ENCODE measurements at places on chromosomes 5 and 9.

- DNase-seq: no peak
Observed at GRCh38 chr9:135692410-135692809, 6.9 kb downstream of the SOHLH1 start.

DNA sequence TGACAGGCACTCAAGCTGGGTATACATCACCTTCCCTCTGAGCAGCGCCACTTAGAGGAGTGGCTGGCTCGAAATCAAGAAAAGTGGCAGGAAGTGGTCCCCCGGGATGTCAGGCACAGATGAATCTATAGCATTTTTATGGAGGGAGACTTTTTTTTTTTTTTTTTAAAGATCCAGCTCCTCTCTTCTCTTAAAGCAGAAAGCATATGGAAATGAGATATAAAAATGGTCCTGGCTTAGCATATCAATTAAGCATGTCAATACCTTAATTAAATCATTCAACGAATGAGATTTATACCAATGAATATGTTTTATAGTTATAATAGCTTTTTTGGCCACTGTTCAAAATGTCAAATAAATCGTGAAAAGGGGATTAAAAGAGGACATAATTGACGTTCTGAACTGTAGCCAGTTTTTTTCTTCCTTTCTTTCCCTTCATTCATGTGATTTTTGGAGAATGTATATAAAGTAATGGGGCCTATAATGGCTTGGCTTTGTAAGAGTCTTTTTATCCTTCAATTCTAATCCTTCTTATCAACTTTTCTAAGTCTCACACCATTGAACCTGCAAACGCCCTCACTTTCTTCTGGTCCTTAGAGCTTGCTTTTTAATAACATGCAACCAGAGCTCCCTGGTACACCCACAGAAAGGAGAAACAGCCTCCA, 319.2 kb upstream of the PANK3 start:
- no peak for DNase-seq

- no peak for DNase-seq
Observed at GRCh38 chr5:90519081-90519480, 10.3 kb downstream of the LYSMD3 start.

- no peak for DNase-seq
Observed at GRCh38 chr5:133611357-133612248, 738 bp downstream of the FSTL4 start.

GRCh38 chr5:60541980-60542379, 158.0 kb downstream of the DEPDC1B start:
- DNase-seq: no peak

DNA sequence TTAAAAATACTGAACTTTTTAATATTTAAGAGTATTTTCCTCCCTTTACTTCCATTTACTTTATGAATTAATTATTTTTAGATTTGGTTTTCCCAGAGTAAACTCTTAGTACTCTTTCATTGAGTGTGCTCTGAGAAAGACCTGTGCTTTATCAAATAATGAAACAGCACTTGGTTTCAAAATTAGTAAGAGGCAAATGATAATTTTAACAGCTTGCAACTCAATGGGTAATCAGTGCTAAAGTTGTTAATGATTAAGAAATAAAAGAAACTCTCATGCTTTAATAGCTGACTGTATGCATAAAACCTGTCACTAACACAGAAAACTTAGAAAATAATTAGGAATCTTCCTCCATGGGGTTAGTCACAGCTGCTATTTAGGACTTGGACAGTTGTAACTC, 244.4 kb downstream of the RFX3 start:
- DNase-seq: no peak

DNA sequence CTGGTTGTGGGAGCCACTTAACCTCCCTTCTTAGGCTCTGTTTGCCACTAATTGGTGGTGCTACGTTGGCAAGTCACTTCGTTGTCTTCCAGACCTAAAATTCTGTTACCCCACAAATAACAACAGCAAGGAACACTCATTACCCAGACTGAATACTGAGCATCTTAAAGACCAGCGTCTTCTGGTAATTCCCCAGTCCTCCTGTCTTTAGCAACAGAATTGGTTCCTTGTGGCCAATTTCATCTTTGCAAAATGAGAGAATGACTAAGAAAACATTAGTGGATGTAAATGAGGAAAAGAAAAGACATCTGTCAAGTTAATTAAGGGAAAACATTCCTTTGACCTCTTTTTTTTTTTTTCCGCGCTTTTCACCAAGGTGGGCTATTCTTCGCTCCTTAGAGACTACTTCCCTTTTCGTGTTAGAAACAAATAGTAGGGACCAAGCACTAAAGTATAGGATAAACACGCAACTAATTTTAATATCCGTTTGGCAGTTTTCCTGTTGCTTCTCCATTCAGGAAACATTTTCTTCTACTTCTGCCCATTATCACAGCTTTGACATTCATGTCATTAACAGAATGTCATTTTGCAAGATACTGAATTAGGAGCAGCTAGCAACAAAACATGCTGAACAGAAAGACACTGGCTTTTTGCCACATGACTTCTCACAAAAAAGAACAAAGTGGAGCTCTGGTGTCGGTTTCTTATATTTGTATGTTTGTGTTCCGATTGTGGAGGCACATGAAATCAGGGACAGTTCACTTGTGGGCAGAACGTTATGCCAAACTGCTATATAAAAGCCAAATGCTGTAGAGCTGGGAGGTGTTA, 154.2 kb downstream of the CD180 start:
- no peak for DNase-seq
